ENCODE measurements at places on chromosomes 1 and 21.

DNA sequence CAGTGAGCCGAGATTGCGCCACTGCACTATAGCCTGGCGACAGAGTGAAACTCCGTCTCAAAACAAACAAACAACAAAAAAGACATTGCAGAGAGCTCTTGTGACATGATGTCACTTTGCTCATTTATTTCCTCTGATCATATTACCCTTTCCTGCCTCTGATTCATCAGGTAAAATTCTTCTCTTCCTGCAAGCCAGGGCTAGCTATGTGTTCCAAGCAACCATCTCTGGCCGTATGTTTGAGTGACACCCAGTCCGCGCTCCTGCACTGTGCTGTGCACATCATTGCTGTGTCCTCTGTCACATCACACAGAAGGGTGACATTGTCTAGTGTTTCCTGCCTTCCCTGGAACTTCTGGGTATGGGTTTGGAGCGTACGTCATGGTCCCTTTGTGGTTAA lies 251.3 kb downstream of the PCP4 start:
- no peak for DNase-seq

DNA sequence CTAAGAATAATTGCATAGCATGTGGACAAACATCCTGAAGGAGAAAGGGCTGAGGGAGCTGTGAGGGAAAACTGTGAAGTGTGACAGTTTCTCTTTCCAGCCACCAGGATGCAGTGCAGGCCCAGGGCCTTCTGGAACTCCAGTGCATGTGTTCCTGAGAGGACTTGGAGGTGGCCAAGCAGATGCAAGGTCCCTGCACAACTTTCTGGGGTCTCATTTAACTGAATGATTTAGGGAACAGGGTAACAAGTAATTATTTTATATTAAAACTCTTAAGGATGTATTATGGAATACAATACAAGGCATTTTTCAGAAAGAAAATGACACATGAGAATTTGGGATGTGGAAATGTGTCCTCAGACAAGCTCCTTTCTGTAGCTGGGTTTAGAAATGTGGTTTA lies 61.2 kb upstream of the MCOLN3 start:
- DNase-seq: peak; percentile 4

DNA sequence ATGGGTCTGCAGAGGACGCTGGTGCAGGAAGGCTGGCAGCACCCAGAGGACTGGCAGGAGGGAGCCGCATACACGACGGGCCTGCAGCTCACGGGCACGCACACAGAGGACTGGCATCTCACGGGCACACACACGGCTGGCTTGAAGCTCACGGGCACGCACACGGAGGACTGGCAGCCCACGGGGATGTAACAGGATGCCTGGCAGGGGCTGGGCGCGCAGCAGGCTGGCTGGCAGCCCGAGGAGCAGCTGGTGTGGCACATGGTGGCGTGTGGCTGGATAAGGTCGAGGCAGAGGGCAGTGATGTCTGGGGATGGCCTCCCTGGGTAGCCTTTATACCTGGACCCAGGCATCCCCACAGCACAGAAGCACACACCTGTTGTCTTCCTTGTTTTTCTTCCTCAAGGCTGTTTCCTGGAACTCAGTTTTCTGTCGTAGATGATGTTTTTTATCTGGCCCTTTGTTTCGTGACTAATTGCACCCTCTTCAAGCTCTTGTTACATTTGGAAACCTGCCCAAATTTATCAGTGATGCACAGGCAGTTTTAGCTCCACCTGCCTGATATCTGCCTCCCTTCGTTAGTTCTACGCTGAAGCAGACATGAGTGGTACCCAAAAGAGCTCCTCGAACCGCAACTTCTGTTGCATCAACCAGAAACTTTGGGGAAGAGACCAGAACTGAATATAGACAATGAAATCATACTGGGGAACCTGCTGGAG lies at the start of gene KRTAP12-1:
KRTAP12-1 (minus strand) TSS at position 303 of the 719 bp plus-strand sequence; CDS start at position 263, 40 bp downstream.
- no peak for DNase-seq

- DNase-seq: no peak
Measured at GRCh38 chr1:226609836-226610455, 61.4 kb downstream of the STUM start.

DNA sequence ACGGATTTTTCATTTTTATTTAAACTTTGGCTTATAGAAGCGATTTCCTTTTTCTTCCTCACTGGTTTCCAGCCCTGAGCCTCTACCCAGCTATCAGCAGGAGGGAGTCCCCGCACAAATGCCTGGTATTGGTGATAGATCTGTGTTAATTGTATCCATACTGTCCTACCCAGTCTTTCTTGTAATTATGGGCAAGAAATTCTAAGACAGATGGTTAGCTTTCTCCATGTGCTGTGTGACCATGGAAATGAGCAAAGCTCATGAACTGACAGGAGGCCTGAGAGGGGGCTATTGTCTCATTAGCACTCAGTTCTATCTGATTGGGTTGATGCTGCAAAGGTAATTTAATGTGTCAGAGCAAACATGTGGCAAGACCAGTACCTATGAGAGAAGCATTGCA lies 108.1 kb upstream of the IVNS1ABP start:
- no peak for DNase-seq

GRCh38 chr1:47709019-47709871 lies 271.4 kb downstream of the FOXD2 start:
- no peak for DNase-seq

DNA sequence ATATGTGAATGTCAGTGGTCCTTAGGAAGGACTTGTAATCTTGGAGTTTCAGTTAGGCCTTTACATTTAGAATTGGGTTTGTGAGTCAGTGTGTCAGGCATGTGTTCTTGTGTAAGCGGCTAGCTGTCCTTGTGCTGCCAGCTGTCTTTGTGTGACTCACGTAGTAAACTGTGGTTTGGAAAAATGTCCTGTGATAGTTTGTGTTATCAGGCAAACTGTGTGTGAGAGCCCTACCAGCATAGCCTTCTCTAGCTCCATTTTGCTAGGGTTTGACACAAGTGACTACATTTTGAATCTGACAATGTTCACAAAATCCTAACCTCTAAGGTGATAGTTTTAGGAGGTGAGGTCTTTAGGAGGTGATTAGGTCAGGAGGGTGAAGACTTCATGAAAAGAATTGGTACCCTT lies 6.9 kb upstream of the SLC35D1 start:
- DNase-seq: no peak

DNA sequence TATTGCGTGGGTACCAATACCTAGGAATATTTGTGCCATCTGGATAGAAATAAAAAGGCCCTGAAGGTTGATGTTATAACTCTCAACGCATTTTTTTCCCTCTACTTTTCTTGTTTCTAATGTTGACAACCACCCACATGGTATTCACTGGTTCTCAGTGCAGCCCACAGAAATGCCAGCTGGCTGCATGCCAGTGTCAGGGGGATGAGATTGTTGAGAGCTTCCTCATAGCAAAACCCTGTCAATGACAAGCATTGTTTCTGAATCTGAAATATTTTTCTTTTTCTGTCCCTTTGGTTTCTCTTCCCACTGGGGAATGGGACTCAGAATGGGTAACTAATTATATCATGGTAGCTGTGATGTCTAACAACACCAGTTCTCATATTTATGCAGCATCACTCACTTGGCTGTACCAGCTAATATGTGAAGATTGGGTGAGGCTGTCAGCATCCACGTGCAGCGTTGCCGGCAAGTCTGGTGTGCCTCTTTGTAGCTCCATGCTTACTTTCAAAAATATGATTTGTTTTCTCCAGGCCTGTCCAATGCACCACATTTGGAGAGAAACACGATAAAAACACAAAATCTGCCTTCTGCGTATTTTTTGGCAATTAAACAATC lies 284.6 kb downstream of the PTBP2 start:
- no peak for DNase-seq

DNA sequence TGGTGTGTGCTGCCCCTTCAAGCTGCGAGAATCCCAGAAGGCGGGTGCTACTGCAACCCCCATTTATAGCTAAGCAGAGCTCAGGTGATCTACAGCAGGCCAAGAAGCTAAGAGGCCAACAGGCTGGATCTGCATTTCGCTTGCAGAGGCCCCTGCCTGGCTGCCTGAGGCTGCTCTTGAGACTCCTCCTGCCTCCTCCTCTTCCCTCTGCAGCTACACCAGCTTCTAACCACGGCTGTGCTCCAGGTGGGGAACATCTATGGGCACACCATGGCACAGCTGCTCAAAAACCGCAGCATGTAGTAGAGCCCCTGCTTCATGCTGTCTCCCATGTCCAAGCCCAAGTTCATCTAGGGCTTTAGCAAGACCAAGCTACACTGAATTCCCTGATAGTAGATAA lies 72.9 kb upstream of the ZNF678 start:
- DNase-seq: no peak
